ENCODE measurements at places on chromosomes 11 and 22.

DNA sequence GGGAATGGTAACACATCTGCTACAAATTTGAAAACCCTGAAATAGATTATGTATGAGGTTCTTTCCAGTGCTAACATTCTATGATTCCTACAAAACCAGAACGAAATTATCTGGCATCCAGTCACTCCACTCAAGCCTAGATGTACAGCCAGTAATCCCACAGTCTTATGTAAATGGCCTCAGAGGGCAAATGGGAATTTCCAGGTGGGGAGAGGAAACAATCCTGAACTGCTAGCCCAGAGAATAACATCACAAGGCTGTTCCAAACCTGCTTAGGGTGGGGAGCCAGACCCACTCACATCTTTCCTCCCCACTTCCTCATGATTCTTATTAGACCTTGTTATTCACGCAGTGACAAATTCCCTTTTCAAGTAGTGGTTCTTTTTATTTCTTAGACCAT, 3.5 kb downstream of the FIBIN start:
- DNase-seq, result no peak

DNA sequence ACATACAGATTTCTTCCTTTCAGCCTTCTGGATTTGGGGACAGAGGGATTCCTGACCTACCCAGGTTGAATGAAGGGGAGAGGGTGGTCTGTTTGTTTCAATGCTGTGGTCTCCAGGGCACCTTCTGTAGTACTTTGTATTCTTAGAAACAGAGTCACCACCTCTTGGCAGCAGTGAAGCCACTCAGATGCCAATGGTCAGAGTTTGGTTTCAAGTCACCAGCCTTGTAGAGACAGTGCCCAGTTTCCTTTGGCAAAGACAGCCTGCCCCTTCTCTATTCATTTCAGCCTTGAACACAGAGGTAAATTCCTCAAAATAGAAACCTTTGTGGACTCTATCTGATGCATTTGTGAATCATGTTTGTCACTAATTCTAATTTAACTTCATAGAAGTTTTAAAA, 111.7 kb upstream of the RASSF10 start:
- no peak for DNase-seq

DNA sequence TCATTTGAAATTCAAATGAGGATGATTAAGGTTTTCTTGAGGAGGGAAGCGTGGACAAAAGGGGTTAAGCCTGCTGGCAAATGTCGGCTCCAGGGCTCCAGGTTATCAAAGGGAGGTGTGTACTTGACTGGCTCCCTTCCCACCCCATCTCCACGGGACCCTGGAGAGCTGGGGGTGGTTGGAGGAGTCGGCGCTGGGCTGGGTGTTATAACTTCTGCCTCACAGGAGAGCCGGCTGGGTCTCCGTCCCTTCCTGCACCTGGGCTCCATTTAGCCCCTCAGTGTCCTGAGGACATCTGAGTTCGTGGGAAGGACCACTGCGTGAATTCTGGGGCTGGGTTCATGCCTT, 15.6 kb downstream of the POU2F3 start:
- DNase-seq, result no peak

GRCh38 chr11:118503216-118503615, 24.1 kb upstream of the TTC36 start:
- DNase-seq, result no peak

- DNase-seq, result no peak
Observed at GRCh38 chr11:28009388-28009787, 98.6 kb downstream of the KIF18A start.

DNA sequence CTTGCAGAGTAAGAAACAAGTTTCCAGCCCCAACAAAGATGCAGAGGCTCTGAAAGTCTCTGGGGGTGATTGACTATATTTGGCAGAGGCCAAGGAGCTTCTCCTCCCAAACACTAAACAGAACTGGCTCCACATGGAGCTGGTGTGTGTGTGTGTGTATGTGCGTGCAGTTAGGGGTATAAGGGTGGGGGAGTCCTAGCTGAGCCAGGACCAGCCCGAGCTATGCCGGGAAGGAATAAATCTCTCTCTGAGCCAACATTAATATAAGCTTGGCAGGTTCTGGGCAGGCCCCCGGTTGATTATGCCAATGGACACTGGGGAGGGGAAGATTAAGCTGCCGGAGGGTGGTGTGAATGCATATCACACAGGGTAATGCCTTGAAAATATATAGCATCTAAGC, 324.2 kb downstream of the MIAT start:
- DNase-seq, result no peak

DNA sequence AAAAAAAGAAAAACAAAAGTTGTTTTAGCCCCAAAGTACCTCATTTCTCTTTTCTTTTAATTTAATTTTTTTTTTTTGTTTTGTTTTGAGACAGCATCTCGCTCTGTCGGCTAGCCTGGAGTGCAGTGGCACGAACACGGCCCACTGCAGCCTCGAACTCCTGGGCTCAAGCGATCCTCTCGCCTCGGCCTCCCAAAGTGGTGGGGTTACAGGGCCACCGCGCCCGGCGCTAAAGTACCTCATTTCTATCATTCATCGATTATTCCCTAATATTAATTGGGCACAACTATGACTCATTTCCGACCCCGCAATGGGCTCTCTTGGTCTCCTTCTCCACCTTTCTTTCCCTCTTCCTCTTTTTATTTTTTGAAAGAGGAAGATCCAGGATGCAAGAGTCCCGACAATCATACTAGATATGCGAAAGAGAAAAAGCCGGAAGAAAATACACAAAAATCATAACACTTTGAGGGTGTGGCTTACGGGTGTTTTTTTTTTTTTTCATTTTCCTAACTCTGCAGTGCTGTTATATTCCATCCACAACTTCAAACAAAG, 475 bp upstream of the AIP start:
- DNase-seq, result no peak

- peak; percentile 36 for DNase-seq
Observed at GRCh38 chr11:119567688-119568582, 145.0 kb upstream of the THY1 start.

- no peak for DNase-seq
Observed at GRCh38 chr11:67404515-67405195, 772 bp downstream of the TBC1D10C start.

GRCh38 chr11:15793043-15793996, 563.0 kb downstream of the SOX6 start:
- peak; percentile 54 for DNase-seq

DNA sequence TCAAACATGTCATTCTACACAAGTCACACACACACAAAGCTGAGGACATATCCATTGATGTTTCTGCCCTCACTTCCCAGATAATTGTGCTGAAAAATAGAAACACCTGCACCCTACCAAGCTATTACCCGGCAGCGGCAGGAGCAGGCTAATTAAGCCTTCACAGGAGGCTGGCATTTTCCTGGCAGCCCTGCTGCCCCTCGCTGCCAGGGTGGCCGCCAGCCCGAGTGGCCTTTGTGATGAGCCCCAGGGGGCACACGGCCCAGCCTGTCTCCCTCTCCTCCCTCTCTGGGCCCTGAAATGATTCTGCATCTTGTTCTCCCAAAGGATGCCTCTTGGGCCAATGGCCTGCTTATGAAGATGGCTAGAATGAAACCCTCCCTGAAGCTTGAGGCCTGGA, 76.2 kb upstream of the TP53I11 start:
- no peak for DNase-seq

GRCh38 chr22:33271390-33272161, 213.4 kb upstream of the SYN3 start:
- no peak for DNase-seq

DNA sequence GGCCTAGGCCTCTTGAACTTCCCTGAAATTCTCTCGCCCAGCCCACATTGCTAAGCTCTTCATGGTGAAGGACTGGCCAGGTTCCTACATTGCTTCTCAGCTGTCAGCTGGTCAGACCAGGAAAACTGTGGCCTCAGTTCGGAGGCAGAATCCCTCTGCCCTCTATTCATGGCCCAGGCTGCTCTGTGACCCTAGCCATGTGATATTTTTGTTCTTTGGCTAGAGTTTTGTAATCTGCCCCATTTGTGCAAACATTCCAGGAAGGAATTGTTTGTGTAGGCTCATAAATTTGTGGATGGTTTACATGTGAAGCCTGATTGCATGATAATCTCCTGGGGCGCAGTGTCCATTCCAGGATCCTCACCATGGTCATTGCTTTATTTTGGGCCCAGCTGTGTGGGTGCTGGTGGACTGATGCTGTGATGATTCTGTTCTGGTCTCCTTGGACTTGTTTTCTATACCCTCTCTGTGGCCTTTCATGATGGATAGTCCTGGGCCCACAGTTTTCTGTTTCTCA, 149.1 kb upstream of the E2F8 start:
- DNase-seq, result no peak

GRCh38 chr22:40176921-40177737, 596 bp upstream of the TNRC6B start:
- DNase-seq, result no peak
